ENCODE measurements at places on chromosomes 13 and 19. TPM values are rescaled to one million over a fixed set of nuclear protein-coding genes. Genes with fewer than 3 reads are reported as not detected.

GRCh38 chr19:39472746-39473442, 7.7 kb upstream of the TIMM50 start:
- no peak for DNase-seq

GRCh38 chr13:32726374-32727037, 140.3 kb downstream of the PDS5B start:
- no peak for DNase-seq

DNA sequence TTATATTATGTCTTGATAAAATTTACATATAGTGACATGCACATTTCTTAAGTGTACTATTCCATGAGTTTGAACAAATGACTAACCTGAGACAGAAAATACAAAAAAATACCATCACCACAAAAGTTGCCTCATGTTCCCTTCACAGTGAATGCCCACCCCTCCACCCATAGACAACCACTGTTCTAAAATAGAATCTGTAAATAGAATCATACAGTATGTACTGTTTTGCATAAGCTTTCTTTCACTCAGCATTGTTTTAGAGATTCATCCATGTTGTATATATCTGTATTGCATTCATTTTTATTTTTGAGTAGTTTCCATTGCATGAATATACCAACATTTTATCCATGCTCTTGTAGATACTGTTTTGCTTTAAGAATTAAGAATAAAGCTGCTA, 23.3 kb upstream of the RBM26 start:
- peak; percentile 49 for DNase-seq

- peak; percentile 66 for DNase-seq
Measured at GRCh38 chr19:17737690-17738153, 13.6 kb upstream of the FCHO1 start.

DNA sequence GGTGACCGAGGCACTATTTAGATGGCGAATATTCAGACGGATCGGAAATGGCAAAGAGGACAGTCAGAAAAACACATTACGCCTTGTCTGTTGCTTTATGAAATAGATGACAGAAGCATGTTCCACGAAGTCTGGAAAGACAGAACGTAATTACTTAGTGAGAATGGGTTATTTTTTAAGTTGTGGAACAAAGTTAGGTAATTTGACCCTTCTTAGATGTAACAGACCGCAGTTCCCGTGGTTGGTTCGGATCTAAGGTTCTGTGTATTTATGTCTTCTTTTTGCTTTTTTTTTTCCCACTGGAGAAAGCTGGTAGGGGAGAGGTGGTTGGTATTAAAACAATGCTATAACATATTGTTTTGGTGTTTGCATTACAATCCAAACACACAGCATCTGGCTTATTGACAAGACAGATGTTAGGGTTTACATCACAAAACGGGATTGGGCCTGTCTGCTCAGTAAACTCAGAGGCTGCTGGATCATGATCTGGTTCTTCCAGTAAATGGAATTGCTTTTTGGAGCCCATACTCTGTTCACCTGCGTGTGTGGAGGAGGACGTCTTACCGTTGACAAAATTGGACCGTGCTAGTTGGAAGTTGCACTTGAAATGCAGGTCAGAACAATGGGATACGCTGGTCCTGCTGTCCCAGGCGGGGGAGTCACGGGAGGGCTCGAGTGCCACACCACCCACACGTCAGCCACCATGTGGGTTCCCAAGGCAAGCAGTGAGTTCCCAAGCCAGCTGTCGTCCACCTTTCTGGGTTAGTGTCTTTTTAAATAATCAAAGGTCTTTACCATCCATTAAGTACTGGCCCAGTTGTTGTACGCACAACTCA, 13.8 kb downstream of the ATP11A start:
- DNase-seq, result no peak

DNA sequence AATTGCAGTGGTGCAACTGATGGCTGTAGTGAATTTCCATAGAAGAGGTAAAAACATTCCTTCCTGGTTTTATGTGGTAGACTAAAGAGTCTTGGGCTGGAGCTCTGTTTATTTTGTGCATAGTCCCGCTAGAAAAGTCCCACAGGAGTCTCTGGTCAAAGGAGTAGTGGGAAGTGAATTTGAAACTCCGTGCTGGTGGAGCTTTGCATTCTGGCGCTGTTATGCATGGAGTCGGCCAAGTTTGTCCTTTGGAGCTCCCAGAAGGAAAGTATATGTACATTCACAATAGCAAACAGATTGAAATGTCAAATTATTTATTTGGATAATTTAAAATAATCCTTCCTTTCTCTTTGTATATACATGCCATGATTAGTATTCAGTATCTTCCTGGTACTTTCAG, 296.5 kb downstream of the LMO7 start:
- no peak for DNase-seq

DNA sequence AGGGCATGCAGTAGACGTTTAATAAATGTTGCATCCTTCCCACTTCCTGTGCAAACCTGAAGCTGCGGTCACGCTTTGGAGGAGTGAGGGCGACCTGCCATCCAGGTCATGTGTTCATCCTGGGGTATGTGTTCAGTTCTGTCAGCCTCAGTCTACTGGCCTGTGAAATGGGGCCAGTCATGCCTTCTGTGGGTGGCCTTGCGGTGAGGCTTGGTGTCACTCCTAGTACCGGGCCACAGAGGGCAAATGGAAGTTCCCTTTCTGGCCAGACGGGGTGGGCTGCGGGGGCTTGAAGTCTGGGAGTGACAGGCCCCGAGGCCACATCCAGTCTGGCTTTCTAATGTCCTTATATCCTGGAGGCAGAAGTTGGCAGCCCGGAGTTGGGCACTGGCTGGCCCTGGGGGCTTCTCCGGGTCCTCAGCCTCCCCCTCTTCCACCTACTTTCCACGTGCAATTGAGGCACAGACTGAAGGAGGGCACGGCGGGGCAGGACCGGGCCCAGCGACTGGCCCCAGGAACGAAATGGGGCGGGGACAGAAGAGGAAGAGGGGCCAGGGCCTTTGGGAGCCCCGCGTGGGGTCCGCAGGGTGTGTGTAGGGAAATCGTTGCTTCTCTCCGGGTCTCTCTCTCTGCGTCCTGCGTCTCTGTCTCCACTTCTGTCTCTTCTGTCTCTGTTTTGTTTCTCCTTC, 11.1 kb downstream of the PDE4A start:
- DNase-seq, result no peak

DNA sequence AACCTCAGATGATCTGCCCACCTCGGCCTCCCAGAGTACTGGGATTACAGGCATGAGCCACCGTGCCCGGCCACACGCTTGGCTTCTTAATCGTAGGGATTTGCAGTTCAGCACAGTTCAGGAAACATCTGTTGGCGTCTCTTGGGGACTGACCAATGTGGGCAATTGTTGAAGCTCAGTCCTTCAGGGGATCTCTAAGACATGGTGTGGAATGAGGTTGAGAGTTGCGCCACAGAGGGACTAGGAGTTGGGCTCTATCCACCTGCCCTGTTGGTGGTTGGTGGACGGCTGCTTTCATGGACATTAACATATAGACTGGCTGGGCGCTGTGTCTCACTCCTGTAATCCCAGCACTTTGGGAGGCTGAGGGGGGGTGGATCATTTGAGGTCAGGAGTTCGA, 37.3 kb upstream of the SIN3B start:
- no peak for DNase-seq

- no peak for DNase-seq
Measured at GRCh38 chr13:95707035-95707434, 30.1 kb downstream of the DNAJC3 start.

Gene NLRP5
- not detected for total RNA-seq

DNA sequence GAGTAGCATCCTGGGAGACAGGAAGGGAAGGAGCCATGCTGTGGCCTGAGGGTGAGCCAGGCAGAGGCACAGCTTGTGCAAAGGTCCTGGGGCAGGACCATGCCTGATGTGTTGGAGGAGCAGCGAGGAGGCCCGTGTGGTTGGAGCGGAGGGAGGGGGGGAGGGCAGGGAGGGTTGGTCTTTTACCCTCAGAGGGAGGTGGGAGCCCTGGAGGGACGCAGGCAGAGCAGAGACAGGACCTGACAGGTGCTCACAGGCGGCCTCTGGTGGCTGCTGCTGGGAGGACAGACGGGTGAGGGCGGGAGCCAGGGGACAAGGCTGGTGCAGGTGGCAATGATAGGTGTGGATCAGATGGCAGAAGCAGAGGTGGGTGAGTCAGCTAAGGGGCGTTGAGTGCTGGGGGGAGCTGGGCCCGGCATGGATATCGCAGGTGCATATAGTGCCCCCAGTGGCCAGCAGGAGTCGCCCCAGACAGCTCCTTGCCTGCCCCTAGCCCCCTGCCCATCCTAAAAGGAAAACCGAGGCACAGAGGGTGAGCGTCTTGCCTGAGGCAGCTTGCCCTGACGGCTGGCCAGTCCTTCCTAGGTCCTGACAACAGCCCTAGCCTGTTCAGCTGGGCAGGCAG, 9.8 kb upstream of the GNA15 start:
- peak; percentile 25 for DNase-seq

- DNase-seq, result peak; percentile 46
Measured at GRCh38 chr13:77477299-77477848, 58.1 kb upstream of the SCEL start.

Gene RASA3
- 9.0 TPM for total RNA-seq

DNA sequence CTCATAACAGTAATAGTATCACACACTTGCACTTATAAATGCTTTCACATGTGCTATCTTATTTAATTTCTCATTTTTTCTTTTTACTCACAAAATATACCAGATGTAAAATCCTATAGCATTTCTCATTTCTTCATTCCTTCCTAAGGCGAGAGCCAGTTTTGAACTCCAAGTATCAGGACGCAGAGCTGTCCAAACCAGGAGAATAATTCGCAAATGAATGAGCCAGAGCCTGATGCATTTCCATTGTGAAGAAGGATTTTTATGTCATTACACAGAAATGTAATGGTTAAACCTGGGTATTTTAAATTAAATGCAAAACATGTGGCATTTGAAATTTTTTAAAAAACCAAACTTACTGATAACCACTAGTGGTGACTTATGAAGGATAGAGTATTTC, 244.3 kb downstream of the RGCC start:
- no peak for DNase-seq

DNA sequence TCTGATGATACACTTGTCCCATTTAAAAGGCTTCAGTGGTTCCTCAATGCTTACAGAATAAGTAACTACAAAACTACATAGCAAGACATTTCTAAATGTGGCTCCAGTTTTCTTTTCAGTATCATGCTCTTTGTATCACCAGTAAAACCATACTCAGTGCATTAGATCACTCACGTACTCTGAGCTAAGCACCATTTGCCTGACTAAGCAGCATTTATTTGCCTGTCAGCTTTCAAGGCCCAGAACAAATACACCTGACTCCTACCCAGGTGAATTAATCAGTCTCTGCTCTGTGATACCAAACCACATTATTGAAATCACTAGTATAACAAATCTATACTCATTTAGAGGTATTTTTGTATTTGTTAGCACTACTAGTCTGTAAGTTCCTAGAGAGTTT, 47.4 kb upstream of the PCDH20 start:
- DNase-seq, result peak; percentile 26

- peak; percentile 88 for DNase-seq
Measured at GRCh38 chr13:51728972-51729371, 75.0 kb downstream of the DHRS12 start.

Gene CLEC17A
- not detected for total RNA-seq

Gene CYP4F2
- total RNA-seq, result 1.9 TPM

- no peak for DNase-seq
Measured at GRCh38 chr13:69948016-69948415, 159.6 kb upstream of the ATXN8OS start.

DNA sequence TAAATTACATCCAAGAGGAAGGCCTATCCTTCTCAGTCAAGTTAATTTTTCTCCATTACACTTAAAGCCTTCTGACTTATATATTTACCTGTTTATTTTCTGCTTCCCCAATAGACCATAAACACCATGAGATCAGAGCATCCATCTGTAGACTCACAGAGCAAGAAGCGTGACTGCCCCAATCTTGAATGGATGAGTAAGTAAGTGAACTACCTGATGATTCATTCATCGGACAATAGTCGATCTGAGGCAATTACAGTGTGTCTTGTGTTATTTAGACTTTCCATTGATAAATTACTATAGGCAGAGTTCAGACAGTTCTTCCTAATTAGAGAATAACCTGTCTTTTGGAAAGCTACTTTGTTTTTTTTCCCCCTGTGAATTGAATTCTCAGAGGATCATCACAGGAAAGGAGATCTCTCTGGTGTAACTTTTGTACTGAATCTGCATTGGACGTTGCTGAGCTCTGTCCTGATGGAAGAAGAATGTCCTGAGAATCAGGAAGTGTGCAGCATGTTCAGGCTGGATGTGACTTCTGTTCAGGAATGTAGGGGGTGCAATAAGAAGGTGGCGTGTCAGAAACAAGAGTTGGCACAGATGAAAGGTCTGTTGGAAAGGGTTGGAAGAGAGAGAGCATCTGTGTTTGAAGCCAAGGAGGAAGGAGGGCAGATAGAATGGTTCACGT, 367.0 kb downstream of the NALCN start:
- DNase-seq, result peak; percentile 88

Gene FCGBP
- total RNA-seq, result 26.3 TPM

GRCh38 chr13:43411741-43412140, 375.0 kb downstream of the ENOX1 start:
- DNase-seq, result no peak

GRCh38 chr19:50252111-50252886, 48.9 kb downstream of the MYH14 start:
- peak; percentile 4 for DNase-seq

Gene CNFN
- not detected for total RNA-seq

DNA sequence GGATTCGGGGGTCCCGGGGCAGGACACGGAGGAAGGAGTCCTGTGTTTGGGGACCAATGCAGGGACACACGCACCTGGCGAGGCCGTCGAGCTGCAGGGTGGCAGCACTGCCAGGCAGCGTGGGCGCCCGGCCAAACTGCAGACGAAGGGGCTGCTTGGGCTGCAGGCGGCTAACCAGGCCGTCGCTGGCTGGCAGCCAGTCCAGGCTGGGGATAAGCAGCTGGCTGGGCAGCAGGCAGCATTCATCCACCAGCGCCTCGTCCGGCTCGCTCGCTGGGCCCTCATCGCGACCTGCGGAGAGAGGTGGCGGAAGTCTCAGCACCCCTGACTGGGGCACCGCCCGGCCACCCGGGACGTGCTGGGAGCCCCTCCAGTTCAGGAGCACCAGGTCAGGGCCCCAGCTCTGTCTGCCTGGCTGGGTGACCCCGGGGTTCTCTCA, 11.5 kb downstream of the CFD start:
- DNase-seq, result no peak

Gene ERICH6B
- not detected for total RNA-seq

GRCh38 chr13:39512687-39513086, 90.3 kb downstream of the LHFPL6 start:
- DNase-seq, result no peak

GRCh38 chr13:51325837-51326236, 13.7 kb upstream of the SERPINE3 start:
- DNase-seq, result no peak

GRCh38 chr13:48370815-48371214, 42.1 kb downstream of the LPAR6 start:
- no peak for DNase-seq

Gene GSX1
- total RNA-seq, result not detected

Gene CD22
- not detected for total RNA-seq
